C1 segment of cervical spinal cord (tissue), 14 donors: ENCODE measurements at places on chromosomes 1 and 21.

DNA sequence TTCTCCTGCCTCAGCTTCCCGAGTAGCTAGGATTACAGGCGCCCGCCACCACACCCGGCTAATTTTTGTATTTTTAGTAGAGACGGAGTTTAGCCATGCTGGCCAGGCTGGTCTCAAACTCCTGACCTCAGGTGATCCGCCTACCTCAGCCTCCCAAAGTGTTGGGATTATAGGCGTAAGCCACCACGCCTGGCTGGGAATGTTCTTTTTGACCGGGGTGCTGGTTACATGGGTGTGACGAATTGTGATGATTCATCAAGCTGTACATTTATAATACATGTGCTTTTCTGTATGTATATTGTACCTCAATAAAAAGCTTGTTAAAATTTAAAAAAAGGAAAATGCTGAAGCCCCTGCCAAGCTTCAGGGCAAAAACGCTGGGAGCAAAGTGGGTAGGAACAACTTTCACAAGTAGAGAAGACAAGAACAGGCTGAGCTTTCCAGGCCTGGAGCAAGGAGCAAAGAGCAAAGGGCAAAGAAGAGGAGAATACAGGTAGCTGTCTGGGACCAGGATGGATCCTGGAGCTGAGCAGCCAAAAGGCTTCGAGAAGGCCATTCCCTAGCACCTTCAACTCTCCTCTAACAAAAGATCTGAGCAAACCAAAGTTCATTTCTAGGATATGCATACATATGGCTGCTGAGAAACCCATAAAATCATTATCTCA is 20.5 kb upstream of the YRDC start:
- no peak for DNase-seq

- peak; percentile 9 for DNase-seq
Observed at GRCh38 chr1:13807209-13807608, 107.2 kb downstream of the PRDM2 start.

- DNase-seq, result no peak
Observed at GRCh38 chr1:67674260-67675011, 10.6 kb upstream of the GADD45A start.

DNA sequence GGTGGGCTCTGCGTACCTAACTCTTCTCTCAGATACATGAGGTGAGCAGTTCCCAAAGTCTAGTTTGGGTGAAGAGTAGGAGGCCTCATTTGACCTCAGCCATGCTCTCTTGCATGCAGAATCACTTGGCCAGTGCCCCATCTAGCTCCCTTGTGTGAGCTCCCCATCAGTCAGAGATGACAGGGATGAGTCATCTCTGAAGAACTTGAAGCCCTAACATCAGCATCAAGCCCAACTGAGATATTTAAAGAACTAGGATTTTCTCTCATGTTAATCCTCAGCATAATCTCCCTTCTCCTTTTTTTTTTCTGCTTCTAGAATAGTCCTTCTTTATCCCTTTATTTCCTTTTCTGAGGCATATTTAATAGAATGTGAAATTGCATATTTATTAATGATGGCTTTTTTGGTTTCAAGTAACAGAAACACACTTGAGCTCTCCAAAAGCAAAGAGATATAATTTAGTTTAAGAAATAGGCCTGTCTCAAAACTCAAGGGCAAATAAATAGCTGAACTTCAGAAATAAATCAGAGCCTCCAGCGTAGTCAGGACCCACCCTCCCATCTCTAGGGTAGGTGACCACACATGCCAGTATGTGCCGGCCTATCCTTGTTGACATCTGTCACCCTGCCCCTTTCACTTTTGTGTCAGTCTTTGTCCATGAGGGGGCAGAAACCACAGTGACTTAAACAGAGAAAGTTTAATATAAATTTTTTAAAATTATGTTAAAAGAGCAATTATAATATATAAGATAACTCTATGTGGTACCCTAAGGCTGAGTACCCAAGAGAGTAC is 112.3 kb downstream of the TSEN15 start:
- DNase-seq, result no peak

DNA sequence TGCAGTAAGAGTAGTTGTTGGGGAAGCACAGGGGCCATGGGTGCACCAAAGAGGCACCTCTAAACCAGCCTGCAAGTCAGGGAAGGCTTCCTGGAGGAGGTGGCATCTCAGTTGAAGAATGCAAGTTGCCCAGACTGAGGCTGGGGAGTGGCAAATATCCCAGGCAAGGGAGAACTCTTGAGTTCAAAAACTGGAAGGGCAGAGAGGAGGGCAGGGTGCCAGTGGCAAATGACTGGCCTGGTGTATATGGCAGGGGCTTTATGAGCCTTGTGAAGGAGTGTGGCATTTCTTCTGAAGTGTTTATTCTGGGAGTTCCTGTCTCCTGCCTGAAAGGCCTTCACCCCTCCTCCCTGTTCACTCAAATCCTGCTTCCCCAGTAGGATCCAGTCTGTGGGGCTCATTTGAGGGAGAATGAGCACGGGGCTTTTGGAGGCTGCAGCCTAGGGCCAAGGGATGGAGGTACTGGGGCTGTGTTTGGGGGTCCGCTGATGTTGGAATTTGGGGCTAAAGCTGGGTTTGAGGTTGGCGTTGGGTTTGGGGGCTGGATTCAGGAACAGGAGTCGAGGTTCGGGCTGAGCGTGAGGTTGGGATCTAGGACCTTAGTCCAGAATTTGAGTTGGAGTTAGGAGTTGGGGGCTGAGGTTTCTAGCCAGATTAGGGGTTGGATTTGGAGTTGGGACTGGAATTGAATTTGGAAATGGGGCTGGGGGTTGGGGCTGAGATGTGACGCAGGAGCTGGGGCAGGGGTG is at the start of gene TMEM125:
TSS of gene TMEM125 (plus strand) at position 357 of the 749 bp plus-strand sequence. CDS start 2,740 bp downstream, outside the sequence.
- no peak for DNase-seq

GRCh38 chr21:39527664-39528381 is 76.1 kb downstream of the SH3BGR start:
- no peak for DNase-seq

GRCh38 chr1:62139410-62139809 is 55.2 kb upstream of the L1TD1 start:
- no peak for DNase-seq

GRCh38 chr1:93324486-93325464 is 20.9 kb upstream of the DR1 start:
- DNase-seq, result no peak

GRCh38 chr1:76121850-76122249 is 47.3 kb downstream of the ST6GALNAC3 start:
- DNase-seq, result no peak

DNA sequence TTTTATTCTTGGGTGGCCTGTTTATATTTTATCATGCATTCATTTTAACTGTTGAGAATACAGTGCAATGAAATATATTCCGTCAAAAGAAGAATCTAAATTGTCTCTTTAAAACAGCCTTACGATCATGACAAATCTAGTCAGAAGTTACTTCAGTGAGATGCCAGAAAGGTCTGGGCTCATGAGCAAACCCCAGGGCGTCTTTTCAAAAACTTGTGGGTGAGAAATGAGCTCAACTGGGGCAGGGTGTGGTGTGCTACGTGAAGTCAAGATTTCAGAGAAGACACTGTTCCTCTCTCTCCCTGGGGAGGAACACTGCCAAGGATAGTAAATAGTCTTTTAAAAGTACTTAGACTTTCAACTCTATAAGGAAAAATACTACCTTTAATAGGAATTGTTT is 13.4 kb upstream of the UAP1 start:
- DNase-seq, result no peak

DNA sequence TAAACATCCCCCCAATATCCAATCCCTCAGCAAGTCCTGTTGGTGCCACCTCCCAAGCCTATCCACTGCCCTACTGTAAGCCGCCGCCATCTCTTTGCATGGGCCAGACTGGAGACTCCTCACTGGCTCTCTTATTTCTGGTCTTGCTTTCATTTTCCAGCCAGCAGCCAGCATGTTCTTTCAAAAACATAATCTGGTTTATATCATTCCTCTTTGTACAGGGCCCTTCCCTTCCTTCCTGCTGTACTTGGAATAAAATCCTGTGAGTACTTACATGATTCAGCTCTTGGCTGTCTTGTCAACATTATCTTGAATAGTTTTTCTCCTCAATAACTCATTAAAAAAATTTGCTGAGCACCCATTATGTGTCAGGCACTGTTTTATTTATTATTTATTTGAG is 28.2 kb downstream of the TLR5 start:
- no peak for DNase-seq

DNA sequence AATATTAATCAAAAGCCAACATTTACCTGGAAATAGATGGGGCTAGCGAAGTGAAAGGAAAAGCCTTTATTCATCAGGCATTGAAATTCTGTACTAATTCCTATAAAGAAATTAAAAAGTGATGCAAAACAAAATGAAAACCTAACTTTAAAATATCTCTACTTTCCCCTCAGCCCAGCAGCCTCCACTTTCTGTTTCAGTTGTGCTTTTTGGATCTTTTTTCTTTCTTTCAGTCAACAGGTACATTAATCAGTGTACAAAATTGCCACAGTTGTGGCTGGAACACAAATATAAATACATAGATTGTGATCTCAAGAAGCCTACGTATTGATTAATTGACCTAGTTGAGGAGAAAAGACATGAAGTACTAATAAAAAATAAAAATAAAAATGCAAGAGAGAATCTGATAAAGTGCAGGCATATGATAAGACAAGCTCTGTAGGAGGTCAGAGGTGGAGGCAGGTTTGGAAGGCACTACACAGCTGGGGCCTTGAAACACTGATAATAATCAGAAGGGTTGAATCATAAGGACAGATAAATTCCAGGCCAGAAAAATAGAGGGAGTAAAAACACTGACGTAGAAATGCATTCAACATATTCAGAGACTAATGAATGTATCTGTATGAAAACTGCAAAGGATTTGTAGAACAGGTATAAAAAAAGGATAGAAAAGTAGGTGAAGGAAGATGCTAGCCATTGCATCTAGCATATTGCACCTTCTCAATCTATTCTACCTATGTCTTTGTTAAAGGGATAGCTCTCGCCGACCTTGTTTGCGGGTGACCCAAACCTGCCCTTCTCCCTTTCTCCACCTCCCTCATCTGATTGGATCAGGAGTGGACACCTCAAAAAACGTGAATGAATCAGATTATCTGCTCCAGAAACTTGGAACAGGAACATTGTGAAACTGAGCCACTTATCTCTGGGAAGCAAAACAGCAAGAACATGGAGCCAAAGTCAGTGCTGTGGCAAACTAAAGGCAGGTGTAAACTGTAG is 607.8 kb upstream of the ADGRL2 start:
- DNase-seq, result no peak

GRCh38 chr1:201554789-201555592 is 16.1 kb downstream of the NAV1 start:
- DNase-seq, result no peak

GRCh38 chr1:172944931-172945330 is 105.8 kb downstream of the TNFSF18 start:
- DNase-seq, result no peak

GRCh38 chr1:21828506-21829210 is 16.6 kb downstream of the LDLRAD2 start:
- no peak for DNase-seq

DNA sequence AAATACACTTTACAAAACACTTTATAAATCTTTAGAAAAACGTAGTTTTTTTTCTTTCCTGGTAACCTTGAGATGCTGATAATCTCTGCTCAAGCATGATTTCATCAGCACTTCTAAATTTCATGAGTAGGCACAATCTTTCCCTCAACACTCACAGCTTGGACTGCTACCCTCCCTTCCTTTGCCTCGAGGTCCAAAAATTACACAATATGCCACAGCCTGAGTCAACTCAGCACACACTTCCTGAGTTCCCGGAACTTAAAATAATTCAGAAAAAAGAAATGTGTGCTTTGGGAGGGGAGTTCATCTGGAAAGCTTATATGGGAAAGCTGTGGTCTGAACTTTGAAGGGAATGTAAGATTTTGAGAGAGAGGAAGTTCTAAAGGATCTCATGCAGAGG is 5.9 kb downstream of the CLCA2 start:
- peak; percentile 17 for DNase-seq

DNA sequence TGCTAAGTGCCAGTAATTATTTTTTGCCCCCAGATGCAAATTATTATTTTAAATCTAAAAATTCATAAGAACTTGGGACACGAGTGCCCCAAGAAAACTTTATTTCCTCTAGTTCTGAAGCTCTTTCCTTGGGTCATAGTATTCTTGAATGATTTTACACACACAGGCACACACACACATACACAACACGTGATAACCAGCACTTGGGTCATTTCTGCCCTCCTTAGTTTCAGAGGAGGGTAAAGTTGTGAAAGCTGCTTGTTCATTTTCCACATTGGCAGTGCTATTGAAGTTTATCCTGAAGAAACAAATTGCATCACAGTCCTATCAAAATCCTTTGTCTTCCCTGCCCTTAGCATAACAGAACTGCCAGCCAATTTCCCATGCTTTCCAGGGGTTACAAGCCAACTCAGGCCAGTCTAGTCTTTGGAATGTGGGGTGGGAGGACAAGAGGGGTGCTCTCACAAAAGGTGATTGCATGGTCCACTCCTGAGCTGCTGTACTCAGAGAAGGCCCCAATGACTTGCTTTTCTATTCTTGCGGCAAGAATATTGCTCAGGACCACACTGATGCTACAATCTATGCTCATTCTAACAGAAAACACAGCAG is 98.5 kb upstream of the POGK start:
- no peak for DNase-seq

- no peak for DNase-seq
Observed at GRCh38 chr1:169414952-169415351, 12.3 kb downstream of the CCDC181 start.

GRCh38 chr1:94401206-94401605 is 17.0 kb upstream of the ABCD3 start:
- DNase-seq, result no peak

DNA sequence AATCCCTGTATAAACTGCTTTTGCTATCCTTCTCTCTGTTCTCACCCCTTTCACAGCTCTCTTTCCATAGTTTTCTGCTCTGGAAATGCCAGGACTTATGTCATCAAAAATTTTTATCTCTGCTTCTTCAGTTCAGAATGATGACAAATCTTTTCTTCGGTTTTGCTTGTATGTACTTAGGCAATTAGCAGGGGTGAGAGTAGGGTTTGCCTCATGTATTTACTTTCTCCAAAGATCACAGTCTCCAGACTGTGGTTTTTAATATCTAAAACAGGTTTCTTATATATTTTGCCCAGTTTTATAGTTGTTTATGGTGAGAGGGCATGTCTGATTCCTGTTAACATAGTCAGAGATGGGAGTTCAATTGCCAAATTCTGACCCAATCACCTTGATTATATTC is 235.4 kb upstream of the LYPLAL1 start:
- no peak for DNase-seq

DNA sequence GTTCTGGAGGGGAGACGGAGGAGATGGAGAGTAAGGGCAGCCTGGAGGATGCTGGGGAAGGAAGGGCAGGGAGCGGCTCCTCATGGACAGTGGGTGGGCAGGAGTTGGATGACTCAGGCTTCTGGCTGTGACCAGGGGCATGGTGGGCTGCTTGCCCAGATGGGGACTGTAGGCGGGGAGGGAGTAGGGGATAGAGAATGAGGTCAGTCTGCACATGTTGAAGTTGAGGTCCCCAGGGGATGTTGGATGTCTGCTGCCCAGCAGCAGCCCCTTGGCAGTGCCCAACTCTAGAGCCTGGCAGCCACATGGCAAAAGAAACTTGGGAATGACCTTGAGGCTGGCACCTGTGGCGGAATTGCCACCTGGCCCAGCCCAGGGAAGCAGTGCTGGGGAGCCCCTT is 6.4 kb downstream of the SELENON start:
- DNase-seq, result no peak
